Stimulated activated CD8-positive, alpha-beta memory T cell treated with anti-CD3 and anti-CD28 coated beads, Interleukin-7, amount 100 ng/mL, for 1 hour (primary cell): ENCODE measurements at places on chromosomes 3 and 15.
A peak's percentile ranks its signal among the peaks of the same experiment; 100 is the strongest.

DNA sequence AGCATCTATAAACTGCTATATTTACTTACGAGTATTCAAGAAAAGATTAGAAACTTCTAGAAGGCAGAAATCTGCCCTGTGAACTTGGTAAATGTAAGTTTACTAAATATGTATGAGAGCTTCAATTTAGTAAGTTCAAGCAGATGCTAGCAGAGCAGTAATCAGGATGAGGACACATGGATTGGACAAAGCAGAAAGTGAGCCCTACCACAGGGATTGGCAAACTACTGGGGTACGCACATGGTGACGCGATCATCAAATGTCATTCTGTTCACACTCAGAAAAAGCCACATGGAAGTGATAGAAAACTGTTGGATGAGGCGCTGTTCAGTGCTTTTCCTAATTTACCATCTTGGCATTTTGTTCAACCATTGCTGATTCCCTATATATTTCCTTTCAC lies 360.2 kb upstream of the ZNF385D start:
- no peak for DNase-seq

- no peak for DNase-seq
These were observed 96.2 kb upstream of the SEMA6D start for GRCh38 chr15:47620960-47621681.

- no peak for DNase-seq
These were observed 177.5 kb downstream of the EPHA6 start for GRCh38 chr3:96991800-96992365.

GRCh38 chr3:53478921-53479664 lies 15.3 kb upstream of the CACNA1D start:
- DNase-seq = no peak

GRCh38 chr3:113223475-113224281 lies 12.3 kb downstream of the BOC start:
- no peak for DNase-seq

DNA sequence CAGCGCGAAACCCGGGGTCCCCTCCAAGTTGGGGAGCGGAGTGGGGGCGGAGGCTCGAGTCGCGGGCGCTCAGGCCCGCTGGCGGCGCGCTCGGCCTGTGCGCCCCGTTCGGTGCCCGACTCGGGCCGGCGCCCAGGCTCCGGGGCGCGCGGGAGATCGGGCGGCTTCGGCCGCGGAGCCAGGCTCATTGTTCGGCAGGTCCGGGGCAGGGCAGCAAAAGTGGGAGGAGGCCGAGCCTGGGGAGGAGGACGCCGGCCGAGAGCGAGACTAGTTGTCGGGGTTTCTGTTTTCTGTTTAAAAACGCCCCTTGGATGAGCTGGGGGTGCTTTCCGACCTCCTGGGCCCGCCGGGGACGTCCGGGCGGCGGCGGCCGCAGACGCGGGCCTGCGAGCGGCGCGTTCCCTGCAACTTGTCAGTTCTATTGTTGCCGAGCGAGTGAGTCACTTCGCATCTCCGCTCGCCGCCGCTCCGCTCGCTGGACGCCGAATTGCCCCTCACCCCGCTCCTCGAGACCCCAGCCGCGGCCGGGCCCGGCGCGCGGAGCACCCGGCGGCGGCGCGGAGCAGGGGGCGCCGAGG lies 676 bp downstream of the TCF12 start:
- DNase-seq = no peak

DNA sequence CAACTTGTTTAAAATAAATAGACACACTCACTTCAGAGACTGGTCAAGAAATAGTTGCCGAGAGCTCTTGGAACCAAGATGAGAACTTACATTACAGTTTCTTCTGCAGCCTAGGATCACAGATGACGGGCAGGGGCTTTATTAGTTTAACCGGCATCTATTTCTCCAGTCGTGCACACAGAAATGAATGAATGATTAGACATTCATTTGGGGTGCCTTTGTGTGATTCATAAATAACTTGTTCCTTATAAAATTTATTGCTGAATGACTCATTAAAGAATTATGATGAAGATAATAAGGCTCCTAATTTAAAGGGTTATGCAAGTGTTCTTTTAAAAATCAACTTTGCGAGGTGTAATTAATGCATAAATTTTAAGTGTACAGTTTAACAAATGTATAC lies 20.8 kb downstream of the NFKBIZ start:
- DNase-seq = no peak

DNA sequence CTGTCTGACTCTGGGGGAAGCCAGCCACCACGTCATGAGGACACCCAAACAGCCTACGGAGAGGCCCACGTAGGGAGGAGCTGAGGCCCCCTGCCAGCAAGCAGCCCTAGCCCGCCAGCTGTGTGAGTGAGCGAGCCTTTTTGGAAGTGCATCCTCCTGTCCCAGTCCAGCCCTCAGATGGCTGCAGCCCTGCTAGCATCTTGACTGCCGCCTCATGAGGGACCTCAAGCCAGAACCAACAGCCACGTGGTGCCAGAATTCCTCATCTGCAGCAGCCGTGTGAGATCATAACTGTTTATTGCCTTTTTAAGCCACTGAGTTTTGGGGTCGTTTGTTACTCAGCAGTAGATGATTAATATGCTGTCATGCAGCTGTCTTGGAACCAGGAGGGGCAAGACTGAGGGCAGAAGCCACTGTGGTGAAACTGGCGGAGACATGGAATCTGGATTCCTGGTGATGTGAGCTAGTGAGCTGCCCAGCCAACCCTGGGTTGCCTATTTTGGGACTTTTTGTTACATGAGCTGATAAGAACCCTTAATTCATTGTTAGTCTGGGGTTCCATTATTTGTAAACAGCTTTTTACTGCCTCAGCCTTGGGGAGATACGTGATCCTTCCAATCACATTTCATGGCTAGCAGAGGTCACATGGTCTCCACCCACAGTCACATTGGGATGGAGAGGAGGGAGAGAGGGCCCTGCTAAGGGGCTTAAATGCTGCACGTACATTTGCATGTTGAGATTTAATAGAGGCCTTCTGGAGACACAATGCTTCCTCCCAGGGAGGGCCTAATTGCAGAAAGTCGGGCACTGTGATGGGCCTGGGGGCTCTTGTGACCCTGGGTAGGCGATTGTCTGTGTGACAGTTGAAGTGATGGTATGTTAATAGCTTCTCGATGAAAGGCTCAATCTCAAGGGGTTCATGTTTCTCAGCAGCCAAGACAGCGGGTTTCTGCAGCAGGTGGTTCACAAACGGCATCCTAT lies 73.8 kb downstream of the RPLP1 start:
- no peak for DNase-seq

DNA sequence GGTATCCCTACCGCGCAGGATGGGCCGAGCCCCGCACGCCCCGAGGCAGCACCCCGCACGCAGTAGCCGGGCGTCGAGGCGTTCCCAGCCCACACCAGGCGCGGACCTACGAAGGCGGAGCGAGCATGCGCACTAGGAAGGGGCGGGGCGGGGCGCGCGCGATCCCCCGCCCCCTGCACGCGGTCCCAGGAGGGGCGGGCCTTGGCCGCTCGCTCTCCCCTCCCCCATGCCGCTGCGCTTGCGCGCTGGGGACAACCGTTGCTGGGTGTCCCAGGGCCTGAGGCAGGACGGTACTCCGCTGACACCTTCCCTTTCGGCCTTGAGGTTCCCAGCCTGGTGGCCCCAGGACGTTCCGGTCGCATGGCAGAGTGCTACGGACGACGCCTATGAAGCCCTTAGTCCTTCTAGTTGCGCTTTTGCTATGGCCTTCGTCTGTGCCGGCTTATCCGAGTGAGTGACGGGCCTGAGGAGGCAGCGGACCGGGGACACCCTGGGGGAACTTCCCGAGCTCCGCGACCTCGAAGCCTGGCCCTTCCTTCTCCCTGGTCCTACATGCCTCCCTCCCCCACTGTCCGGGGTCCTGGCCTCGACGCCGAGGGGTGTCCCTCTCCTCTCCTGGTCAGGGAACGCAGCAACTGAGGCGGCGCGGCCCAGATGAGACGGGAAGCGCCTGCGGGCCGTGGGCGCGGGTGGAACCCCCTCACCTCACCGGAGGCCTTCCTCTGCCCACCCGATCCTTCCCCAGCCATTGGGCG lies at the start of gene SPESP1:
Gene SPESP1, plus strand, starts transcription at position 258 of the 755 bp plus-strand sequence. Its CDS starts 129 bp downstream, at position 387.
- peak; percentile 11 for DNase-seq

GRCh38 chr3:127003175-127003555 lies 20.2 kb downstream of the PLXNA1 start:
- no peak for DNase-seq

DNA sequence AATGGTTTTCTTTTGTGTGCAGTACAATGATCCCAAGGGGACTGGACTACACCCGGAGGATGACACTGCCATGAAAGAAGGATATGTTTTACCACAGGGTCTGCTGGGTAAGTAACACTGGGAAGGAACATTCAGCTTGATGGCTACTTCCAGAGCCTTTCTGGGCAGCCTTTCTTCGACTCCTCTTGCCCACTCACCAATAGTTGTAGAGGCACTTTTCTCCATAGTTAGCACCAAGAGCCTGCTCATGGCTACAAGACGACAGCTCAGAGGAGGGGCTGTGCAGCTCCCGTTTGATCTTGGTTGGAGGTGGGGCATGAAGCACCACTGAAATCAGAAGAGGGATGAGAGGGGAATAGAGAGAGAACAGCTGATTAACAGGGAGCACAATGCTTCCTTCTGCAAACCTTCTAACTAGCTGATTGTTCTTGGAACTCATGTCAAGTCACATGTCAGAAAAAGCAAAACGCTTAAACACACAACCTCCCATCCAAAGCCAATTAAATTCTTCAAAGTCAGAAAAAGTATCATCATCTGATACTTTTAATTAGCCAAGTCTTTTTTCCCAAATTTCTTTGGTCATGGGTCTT lies 27.9 kb downstream of the ETV5 start:
- DNase-seq = no peak

DNA sequence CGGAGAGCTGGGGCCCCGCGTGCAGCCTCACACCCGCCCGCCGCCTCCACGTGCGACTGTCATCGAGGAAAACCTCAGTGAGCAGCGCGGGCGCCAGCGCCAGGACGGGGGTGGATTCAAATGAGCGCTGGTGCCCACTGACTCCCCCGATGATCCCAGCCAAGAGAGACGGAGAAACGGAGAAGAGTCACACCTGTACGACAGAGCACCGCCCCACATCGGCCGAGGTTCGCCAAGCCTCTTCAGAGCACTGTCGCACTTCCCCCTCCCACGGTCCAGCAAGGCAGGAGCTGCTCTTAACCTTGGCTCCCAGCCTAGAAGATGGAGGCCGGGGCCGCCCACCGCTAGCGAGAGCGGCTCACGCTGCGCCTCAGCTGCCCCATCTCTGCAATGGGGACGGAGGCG lies 130.9 kb upstream of the IQSEC1 start:
- DNase-seq = no peak

- DNase-seq = no peak
These were observed 33.0 kb upstream of the SLC12A8 start for GRCh38 chr3:125245521-125245920.

- no peak for DNase-seq
These were observed 85.4 kb upstream of the TLE3 start for GRCh38 chr15:70182858-70183695.

DNA sequence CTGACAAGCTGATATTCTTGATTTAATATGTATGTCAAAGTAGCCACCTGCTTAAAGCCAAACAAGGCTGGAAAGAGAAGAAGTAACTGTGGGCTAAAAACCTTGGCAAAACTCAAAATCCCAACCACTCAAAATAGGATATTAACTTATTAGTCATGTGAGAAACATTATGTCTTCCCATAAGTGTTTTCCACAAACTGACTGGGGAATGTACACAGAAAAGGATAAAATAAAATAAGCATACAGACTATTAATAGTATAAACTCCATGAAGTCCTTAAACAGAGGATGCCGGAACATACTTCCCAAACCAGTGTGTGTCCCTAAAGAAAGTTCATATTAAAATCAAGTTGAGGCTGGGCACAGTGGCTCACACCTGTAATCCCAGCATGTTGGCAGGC lies 263.7 kb upstream of the THBS1 start:
- DNase-seq = no peak

DNA sequence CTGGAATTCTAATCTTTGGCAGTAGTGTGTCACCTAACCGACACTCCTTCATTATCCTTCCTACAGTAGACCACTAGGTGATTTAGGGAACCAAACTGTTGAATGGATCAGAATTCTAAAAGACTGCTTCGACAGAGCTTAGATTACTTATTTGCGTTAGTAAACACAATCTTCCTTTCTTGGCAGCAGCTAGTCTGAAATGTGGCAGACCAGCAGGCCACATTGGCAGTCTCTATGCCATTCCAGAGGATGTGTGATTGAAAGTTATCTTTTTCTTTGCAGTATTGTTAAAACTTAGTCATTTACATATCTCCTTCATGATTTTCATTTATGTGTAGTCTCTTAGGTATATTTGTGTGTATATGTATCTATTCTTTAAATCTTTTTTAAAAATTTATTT lies 23.6 kb downstream of the MBNL1 start:
- no peak for DNase-seq

GRCh38 chr3:48446043-48446424 lies 503 bp upstream of the ATRIP start:
- DNase-seq = no peak

GRCh38 chr3:154148541-154148940 lies 27.4 kb downstream of the ARHGEF26 start:
- DNase-seq = no peak

DNA sequence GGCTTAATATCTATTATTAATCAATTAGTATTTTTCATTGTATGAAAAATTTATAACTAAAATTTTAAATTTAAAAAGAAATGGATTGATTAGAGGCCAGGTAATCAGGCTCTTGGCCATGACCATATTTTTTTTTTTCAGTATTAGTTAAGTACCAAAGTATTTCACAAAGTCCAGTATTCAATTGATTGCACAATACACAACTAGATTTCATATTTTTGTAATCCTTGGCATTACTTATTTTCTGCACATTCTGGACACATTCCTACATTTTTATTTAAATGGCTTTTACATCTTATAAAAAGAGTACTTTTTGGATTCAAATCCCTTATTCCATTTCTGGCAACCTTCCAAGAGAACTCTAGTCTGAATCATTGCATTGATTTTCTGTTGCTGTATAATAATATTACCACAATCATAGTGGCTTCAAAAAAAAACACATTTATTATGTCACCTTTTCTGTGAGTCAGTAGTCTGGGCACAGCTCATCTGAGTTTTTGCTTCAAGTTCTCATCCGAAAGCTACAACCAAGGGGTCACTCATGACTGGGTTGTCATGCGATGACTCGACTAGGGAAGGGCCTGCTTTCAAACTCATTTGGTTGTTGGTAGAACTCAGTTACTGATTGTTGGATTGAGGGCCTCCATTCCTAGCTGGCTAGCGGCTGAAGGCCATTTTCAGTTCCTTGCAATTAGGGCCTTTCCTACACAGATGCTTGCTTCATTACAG lies 90.7 kb downstream of the CNTN6 start:
- DNase-seq = no peak
